Activated CD8-positive, alpha-beta T cell treated with anti-CD3 and anti-CD28 coated beads for 36 hours (primary cell): ENCODE measurements at places on chromosomes 4 and X. TPM values are rescaled to one million over a fixed set of nuclear protein-coding genes. Genes with fewer than 3 reads are reported as not detected.

The FHIP1A gene
- 0.76 TPM for total RNA-seq

The BGN gene
- not detected for total RNA-seq

The MND1 gene
- 48.0 TPM for total RNA-seq

The MAGEC1 gene
- total RNA-seq = not detected

- no peak for DNase-seq
Measured at GRCh38 chr4:183403486-183403885, 41.0 kb upstream of the CDKN2AIP start.

DNA sequence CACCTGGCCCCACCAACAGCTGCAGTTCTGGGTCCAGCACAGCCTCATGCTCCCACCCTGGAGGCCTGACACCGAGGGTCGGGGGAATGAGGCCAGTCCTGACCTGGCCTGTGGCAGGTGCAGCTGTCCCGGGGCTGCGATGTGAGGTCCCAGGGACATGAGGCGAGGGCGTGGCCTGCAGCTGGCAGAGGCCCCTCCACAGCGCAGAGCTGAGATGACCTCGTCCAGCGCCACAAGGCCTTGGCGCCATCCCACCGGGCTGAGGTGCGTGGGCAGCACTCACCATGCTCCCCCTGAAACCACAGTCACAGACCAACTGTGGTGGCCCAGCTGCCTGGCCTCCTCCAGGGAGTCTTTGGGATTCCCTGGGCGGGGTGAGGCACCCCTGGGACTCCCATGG, 26.6 kb upstream of the ADRA2C start:
- no peak for DNase-seq

GRCh38 chrX:135974279-135974856, 580 bp upstream of the MMGT1 start:
- peak; percentile 64 for DNase-seq

GRCh38 chr4:65661471-65661870, 8.8 kb downstream of the EPHA5 start:
- DNase-seq = no peak

GRCh38 chr4:177582992-177583391, 140.8 kb upstream of the AGA start:
- DNase-seq = no peak

- DNase-seq = no peak
Measured at GRCh38 chr4:67700116-67700737, 728 bp downstream of the UBA6 start.

GRCh38 chr4:34261799-34262314, 1982.5 kb downstream of the ARAP2 start:
- DNase-seq = no peak

DNA sequence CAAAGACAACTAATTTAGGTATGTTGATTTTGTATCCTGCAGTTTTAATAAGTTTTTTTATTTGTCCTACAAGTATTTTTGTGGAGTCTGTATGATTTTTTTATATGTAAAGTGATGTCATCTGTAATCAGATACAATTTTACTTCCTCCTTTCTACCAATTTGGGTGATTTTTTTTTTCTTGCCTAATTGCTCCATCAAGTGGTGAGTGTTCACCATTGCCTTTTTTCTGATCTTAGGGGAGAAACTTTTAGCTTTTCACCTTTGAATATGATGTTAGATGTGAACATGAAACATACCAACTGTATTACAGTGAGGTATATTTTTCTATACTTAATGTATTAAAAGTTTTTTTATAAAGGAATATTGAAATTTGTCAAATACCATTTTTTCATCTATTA, 362.3 kb downstream of the PABPC4L start:
- no peak for DNase-seq
